Activated CD4-positive, alpha-beta memory T cell treated with anti-CD3 and anti-CD28 coated beads, Interleukin-2, amount 10 ng/mL, durations not matched to agents 7 days and 5 days (primary cell): ENCODE measurements at places on chromosomes 7 and 10. TPM values are rescaled to one million over a fixed set of nuclear protein-coding genes. Genes with fewer than 3 reads are reported as not detected.

TFPI2 gene
- total RNA-seq, result not detected

RET gene
- 0.28 TPM for total RNA-seq

TEX47 gene
- not detected for total RNA-seq

SLC26A3 gene
- not detected for total RNA-seq

ZNF22 gene
- total RNA-seq, result 24.7 TPM

IQUB gene
- not detected for total RNA-seq

OPN4 gene
- total RNA-seq, result not detected

SLC39A12 gene
- not detected for total RNA-seq

PLEKHS1 gene
- not detected for total RNA-seq

GSTO2 gene
- 0.88 TPM for total RNA-seq

GRCh38 chr10:87038286-87038717, 18.2 kb downstream of the FAM25A start:
- peaks cover 13% of the 10 kb centered on the region for H3K27me3 ChIP-seq
- no peak for DNase-seq
- H3K4me1 ChIP-seq, result no peaks in the 10 kb centered on the region
- H3K4me3 ChIP-seq, result no peak overlapping the region
- H3K36me3 ChIP-seq, result peaks cover 4% of the 10 kb centered on the region
- no peak overlapping the region for H3K27ac ChIP-seq

DNA sequence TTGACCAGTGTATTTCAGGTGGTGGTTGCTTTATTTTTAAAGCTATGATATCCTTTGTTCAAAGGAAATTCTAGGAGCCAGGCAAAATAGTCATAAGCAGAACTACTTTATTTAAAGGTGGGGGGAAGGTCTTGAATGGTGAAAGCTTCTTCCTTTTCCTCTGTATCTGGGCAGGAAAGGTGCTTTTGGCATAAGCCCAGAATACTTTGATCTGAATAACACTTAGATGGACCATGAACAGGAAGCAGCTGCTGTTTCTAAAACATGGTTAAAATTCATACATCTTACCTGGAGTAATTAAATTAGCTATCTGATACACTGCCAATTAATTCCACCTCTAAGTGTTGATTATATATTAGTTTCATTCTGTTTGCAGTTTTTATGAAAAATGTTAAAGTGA, 13.3 kb downstream of the ZNF804B start:
- H3K36me3 ChIP-seq, result no peaks in the 10 kb centered on the region
- no peak overlapping the region for H3K4me3 ChIP-seq

GRCh38 chr10:43692051-43692825, 43.6 kb upstream of the ZNF32 start:
- H3K36me3 ChIP-seq, result no peaks in the 10 kb centered on the region
- H3K27me3 ChIP-seq, result peaks cover 25% of the 10 kb centered on the region
- H3K4me3 ChIP-seq, result no peak overlapping the region
- no peak for DNase-seq

DNA sequence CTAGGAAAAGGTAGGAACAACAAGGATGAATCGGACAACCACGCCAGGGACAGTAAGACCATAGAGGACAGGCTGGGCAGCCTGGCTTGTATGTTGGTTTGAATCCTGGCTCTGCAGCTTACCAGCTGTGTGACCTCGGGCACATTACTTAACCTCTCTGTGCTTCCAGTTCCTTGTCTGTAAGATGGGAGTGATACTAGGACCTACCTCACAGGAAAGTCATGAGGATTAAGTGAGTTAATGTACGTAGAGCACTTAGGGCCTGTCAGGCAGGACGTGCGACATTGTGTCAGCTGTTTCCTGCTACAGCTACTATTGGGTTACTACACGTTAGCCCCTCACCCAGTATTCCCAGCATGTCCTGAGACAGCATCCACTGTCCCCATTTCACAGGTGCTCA, 32.1 kb downstream of the PLAC9 start:
- peaks cover 6% of the 10 kb centered on the region for H3K4me1 ChIP-seq
- no peak for DNase-seq
- H3K4me3 ChIP-seq, result no peak overlapping the region
- H3K27ac ChIP-seq, result no peak overlapping the region

- no peak for DNase-seq
Measured at GRCh38 chr10:112226439-112227248, 43.1 kb upstream of the GPAM start.

- no peak overlapping the region for H3K4me3 ChIP-seq
- H3K27ac ChIP-seq, result no peak overlapping the region
- DNase-seq, result no peak
- peaks cover 11% of the 10 kb centered on the region for H3K4me1 ChIP-seq
- H3K36me3 ChIP-seq, result no peaks in the 10 kb centered on the region
- H3K27me3 ChIP-seq, result no peaks in the 10 kb centered on the region
Measured at GRCh38 chr10:95391581-95392216, 100.9 kb upstream of the PDLIM1 start.

- H3K4me3 ChIP-seq, result no peak overlapping the region
- no peaks in the 10 kb centered on the region for H3K4me1 ChIP-seq
- DNase-seq, result no peak
- H3K27me3 ChIP-seq, result peaks cover 6% of the 10 kb centered on the region
- no peaks in the 10 kb centered on the region for H3K36me3 ChIP-seq
- H3K27ac ChIP-seq, result no peak overlapping the region
Measured at GRCh38 chr7:28979776-28980175, 21.6 kb upstream of the TRIL start.

GRCh38 chr10:49549640-49550346, 10.9 kb upstream of the ERCC6 start:
- DNase-seq, result no peak
- no peak overlapping the region for H3K27ac ChIP-seq
- H3K4me3 ChIP-seq, result no peak overlapping the region

DNA sequence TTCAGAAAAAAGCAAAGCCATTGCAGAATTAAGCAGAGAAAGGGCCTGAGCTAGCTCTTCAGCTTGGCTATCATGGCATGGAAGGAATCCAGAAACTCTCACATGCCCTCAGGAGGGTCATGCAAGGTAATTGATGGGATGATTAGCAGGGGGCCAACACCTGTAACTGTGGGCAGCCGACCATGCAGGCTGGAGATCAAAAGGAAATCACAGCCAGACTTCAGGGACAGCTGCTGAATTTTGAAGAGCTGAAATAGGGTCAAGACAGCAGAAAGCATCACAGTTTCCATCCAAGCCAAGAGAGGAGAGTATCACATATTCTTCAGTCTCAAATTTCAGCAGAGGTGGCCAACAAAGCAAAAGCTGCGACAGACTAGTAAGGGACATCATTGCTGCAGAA, 239.6 kb upstream of the STEAP1 start:
- DNase-seq, result no peak
- no peaks in the 10 kb centered on the region for H3K4me1 ChIP-seq
- H3K36me3 ChIP-seq, result no peaks in the 10 kb centered on the region
- H3K4me3 ChIP-seq, result no peak overlapping the region
- H3K27ac ChIP-seq, result no peak overlapping the region
- H3K27me3 ChIP-seq, result no peaks in the 10 kb centered on the region

- H3K4me1 ChIP-seq, result peaks cover 15% of the 10 kb centered on the region
- DNase-seq, result no peak
- no peak overlapping the region for H3K4me3 ChIP-seq
- no peak overlapping the region for H3K27ac ChIP-seq
- H3K36me3 ChIP-seq, result no peaks in the 10 kb centered on the region
- no peaks in the 10 kb centered on the region for H3K27me3 ChIP-seq
Measured at GRCh38 chr10:85667638-85668233, 698.9 kb downstream of the GRID1 start.

- peaks cover 15% of the 10 kb centered on the region for H3K27me3 ChIP-seq
- H3K36me3 ChIP-seq, result no peaks in the 10 kb centered on the region
- H3K4me3 ChIP-seq, result no peak overlapping the region
- DNase-seq, result no peak
- H3K27ac ChIP-seq, result no peak overlapping the region
- H3K4me1 ChIP-seq, result no peaks in the 10 kb centered on the region
Measured at GRCh38 chr10:114110174-114110972, 63.6 kb downstream of the CCDC186 start.

- H3K4me3 ChIP-seq, result no peak overlapping the region
- peaks cover 3% of the 10 kb centered on the region for H3K27me3 ChIP-seq
- H3K36me3 ChIP-seq, result no peaks in the 10 kb centered on the region
- no peak for DNase-seq
- H3K4me1 ChIP-seq, result no peaks in the 10 kb centered on the region
Measured at GRCh38 chr10:78557433-78557925, 511.3 kb upstream of the ZMIZ1 start.

- H3K36me3 ChIP-seq, result no peaks in the 10 kb centered on the region
- no peak for DNase-seq
- H3K27ac ChIP-seq, result no peak overlapping the region
- peaks cover 16% of the 10 kb centered on the region for H3K27me3 ChIP-seq
Measured at GRCh38 chr10:95597788-95598187, 36.6 kb upstream of the SORBS1 start.

DNA sequence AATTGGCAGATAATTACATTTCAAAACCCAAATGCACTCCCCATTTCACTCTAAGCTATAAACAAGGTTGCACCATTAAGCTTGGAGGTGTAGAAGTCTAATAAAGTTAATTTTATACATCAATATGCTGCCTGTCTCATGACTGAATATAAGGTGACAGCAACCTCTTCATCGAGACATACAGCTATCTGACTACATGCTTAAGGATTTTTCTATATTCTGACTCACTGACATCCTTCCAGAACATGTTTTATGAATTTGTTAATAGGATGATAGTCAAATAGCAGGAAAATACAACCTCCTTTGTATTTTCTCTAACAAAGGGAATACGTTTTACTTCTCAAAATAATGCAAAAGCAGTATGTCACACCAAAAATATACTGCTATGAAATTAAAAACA, 76.6 kb downstream of the NRBF2 start:
- H3K4me3 ChIP-seq, result no peak overlapping the region
- DNase-seq, result no peak
- no peak overlapping the region for H3K27ac ChIP-seq
- H3K4me1 ChIP-seq, result peaks cover 61% of the 10 kb centered on the region
- peaks cover 66% of the 10 kb centered on the region for H3K36me3 ChIP-seq
- H3K27me3 ChIP-seq, result no peaks in the 10 kb centered on the region

DNA sequence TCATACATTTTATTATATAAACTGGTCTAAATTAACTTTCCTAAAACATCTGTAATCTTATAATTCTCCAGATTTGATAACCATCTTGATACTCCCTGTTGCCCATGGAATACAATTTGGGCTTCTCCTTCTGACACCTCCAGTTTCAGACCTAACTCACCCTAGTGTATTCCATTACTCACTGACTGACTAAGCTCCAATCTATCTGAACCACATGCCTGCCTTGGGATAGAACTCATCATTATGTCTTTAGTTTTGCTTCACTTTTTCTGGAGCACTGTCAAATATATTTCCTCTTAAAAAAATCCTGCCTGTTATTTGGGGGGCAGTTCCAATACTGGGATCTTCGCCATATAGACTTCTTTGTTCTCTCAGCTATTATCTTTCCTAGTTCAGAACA, 4.9 kb upstream of the FOXP2 start:
- H3K27me3 ChIP-seq, result peaks cover 2% of the 10 kb centered on the region
- no peaks in the 10 kb centered on the region for H3K4me1 ChIP-seq

DNA sequence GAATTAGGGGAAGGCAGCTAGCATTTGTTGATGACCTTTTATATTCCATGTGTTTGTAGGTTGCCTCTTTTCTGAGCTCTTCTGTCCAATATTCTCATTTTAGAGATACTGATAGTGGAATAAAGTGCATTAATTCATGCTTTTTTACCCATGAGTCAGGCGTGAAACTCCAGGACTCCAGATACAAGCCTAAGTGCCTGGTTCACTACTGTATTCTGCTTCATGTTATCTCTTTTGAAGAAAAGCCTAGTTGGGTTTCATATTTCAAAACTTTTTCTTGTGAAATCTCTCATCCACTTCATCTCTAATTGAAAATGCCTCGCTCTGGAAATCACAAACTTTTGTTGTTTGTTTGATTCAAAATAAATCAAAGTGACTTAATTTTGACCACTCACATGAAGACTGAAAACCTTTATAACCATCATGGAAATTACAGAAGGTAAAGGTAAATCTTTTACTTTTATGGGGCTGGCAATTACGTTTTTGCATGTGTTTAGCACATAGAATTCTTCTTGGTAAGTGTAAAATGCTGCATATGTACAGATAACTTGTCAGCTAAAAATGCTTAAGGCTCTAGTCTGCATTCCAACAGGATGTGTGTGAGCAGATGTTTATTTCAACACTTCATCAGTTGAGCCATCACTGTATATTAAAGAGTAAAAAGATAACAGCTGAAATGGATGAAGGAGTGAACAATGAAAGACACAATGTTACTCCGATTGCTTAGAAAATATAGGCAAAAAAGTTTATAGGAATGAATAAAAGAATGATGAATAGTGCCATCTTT, 961.8 kb upstream of the CELF2 start:
- H3K4me1 ChIP-seq, result no peaks in the 10 kb centered on the region
- no peak overlapping the region for H3K4me3 ChIP-seq
- H3K27me3 ChIP-seq, result no peaks in the 10 kb centered on the region
- no peak for DNase-seq

GRCh38 chr7:103307503-103308231, 10.4 kb downstream of the PMPCB start:
- H3K36me3 ChIP-seq, result peaks cover 73% of the 10 kb centered on the region
- no peak overlapping the region for H3K4me3 ChIP-seq
- no peak for DNase-seq
- H3K27ac ChIP-seq, result no peak overlapping the region
- H3K27me3 ChIP-seq, result no peaks in the 10 kb centered on the region

GRCh38 chr10:101067356-101068083, 5.7 kb downstream of the KAZALD1 start:
- H3K4me1 ChIP-seq, result peaks cover 24% of the 10 kb centered on the region
- H3K27me3 ChIP-seq, result peaks cover 51% of the 10 kb centered on the region
- no peaks in the 10 kb centered on the region for H3K36me3 ChIP-seq
- H3K27ac ChIP-seq, result no peak overlapping the region
